ENCODE measurements at places on chromosomes 5 and 9. TPM values are rescaled to one million over a fixed set of nuclear protein-coding genes. Genes with fewer than 3 reads are reported as not detected.

The CLIC3 gene
- polyA plus RNA-seq, result 7.0 TPM

The MRPL41 gene
- polyA plus RNA-seq, result 43.0 TPM

The POU5F2 gene
- 0.20 TPM for polyA plus RNA-seq

The TLR4 gene
- polyA plus RNA-seq, result not detected

The PCAT7 gene
- not detected for polyA plus RNA-seq

The SPINK7 gene
- not detected for polyA plus RNA-seq

The OTP gene
- polyA plus RNA-seq, result not detected

The OSMR gene
- polyA plus RNA-seq, result not detected

The MEGF10 gene
- not detected for polyA plus RNA-seq

The COX7C gene
- polyA plus RNA-seq, result 861 TPM

The LRRC14B gene
- not detected for polyA plus RNA-seq

The RASEF gene
- not detected for polyA plus RNA-seq

The IL13 gene
- polyA plus RNA-seq, result not detected

The LAMC3 gene
- 0.02 TPM for polyA plus RNA-seq

- DNase-seq, result no peak
- H3K27ac ChIP-seq, result no peak overlapping the region
- no peaks in the 10 kb centered on the region for H3K36me3 ChIP-seq
- H3K4me1 ChIP-seq, result no peaks in the 10 kb centered on the region
Observed at GRCh38 chr5:1926071-1926440, 43.3 kb upstream of the IRX4 start.

DNA sequence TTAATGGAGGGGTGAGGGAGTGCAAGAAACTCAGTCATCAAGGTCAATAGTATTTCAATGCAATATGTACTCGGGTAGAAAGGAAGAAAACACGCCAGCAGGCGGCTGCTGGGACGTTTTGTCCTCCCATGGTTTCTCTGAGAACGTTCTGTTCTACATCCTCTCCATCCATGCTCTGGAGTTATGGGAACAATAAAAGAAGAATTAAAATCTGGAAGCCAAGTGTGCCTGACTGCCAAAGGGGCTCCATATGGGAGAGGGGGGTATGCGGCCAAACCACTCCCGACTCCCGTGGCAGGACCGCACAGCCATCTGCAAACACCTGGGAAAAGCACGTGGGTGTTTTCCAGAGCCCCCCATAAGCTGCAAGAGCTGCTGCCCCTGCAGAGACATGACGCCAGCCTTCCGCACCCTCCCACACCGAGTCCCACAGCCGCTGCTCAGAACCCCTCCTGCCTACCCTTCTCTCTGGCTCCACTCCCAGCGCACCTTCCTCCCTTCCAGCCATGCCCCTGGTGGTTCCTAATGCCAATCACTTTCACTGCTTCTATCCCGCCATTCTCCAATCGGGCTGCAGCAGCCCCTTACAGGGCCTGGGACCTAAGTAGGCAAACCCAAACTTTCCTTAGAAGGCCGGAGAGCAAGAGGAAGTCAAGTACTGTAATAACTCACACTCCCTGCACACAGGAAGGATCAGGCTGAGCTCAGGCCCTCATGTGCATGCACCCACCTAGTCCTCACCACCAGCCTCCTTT, 241.6 kb downstream of the SYK start:
- H3K4me3 ChIP-seq, result no peak overlapping the region
- no peak for DNase-seq
- no peak overlapping the region for H3K27ac ChIP-seq
- no peaks in the 10 kb centered on the region for H3K36me3 ChIP-seq
- H3K27me3 ChIP-seq, result peaks cover 38% of the 10 kb centered on the region

DNA sequence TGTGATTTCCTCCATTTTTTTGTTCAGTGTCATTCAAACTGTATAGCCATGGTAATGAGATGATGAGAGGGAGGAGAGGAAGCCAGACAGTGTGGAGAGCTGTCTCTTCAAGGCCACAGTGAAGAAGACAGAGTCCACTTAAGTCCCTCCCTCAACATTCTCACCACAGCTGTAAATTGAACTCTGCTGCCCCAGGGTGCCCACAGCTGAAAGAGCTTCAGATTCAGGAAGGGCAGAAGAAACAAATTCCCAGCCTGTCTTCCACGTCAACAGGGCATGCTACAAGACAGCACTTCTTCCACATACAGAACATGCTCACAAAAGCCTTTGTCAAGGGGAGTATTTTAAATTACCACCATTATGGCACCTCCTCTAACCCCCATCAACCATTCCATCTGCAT, 100.4 kb downstream of the KLHL3 start:
- no peaks in the 10 kb centered on the region for H3K27me3 ChIP-seq
- no peaks in the 10 kb centered on the region for H3K4me1 ChIP-seq
- no peak overlapping the region for H3K27ac ChIP-seq
- DNase-seq, result no peak
- no peak overlapping the region for H3K4me3 ChIP-seq

- H3K4me1 ChIP-seq, result no peaks in the 10 kb centered on the region
- H3K27me3 ChIP-seq, result peaks cover 38% of the 10 kb centered on the region
- H3K36me3 ChIP-seq, result peaks cover 6% of the 10 kb centered on the region
- DNase-seq, result no peak
- H3K27ac ChIP-seq, result no peak overlapping the region
Observed at GRCh38 chr5:11902201-11902619, 2.0 kb downstream of the CTNND2 start.

DNA sequence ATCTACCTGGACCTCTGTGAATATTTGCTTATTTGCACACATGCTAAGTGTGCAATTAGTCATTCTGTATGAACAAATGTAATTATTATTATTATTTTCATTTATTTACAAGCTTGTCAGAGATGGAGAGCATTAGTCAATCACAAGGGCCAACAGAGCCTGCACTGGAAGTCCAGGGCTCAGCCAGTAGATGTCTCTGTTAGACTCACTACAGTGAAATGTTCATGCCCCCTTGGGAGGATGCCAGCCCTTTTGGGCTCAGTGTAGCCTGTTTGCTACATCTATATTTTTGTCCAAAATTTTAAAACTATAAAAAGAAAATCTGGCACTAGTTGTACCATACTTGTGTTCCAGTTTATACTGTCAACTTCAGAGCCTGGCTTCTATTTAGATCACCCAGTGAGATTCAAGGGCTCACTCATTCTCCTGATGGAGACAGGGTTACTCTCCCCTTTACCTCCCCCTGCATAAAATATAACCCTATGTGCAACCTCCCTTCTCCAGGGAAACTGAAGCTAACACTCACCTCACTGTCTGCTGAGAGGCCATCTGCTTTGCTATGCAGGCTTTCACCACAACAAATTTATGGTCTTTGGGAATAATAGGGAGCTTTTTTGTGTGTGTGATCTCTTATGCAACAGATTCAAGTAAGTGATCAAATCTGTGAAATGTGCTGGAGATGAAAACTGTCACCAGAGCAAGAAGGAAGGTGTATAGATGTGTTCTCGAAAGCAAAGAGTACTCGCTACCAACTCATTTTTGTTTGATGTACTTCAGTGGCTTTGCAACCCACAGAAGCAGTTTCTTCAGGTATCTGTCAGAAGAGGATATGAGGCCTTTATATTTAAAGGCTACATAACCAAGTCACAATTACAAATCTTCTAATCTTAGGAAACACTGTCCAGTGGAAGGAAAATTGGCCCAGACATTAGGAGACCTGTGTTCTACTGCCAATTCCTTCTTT, 99.9 kb upstream of the TLE4 start:
- H3K36me3 ChIP-seq, result no peaks in the 10 kb centered on the region
- H3K27ac ChIP-seq, result peak overlapping the region; percentile 27
- DNase-seq, result peak; percentile 21
- peaks cover 38% of the 10 kb centered on the region for H3K4me1 ChIP-seq
- no peaks in the 10 kb centered on the region for H3K27me3 ChIP-seq

GRCh38 chr5:178150977-178151734, 2.5 kb downstream of the NHP2 start:
- no peak overlapping the region for H3K4me3 ChIP-seq
- H3K27ac ChIP-seq, result peak overlapping the region; percentile 86
- no peaks in the 10 kb centered on the region for H3K36me3 ChIP-seq
- peaks cover 39% of the 10 kb centered on the region for H3K4me1 ChIP-seq

- H3K36me3 ChIP-seq, result peaks cover 4% of the 10 kb centered on the region
- H3K4me3 ChIP-seq, result no peak overlapping the region
- no peaks in the 10 kb centered on the region for H3K4me1 ChIP-seq
- no peak for DNase-seq
- no peaks in the 10 kb centered on the region for H3K27me3 ChIP-seq
Observed at GRCh38 chr5:141272906-141273305, 27.7 kb downstream of the PCDHB15 start.

- no peak for DNase-seq
- H3K36me3 ChIP-seq, result peaks cover 49% of the 10 kb centered on the region
- peaks cover 7% of the 10 kb centered on the region for H3K4me1 ChIP-seq
- H3K27ac ChIP-seq, result peak overlapping the region; percentile 52
- no peaks in the 10 kb centered on the region for H3K27me3 ChIP-seq
- no peak overlapping the region for H3K4me3 ChIP-seq
Observed at GRCh38 chr9:130119519-130120298, 52.5 kb upstream of the NCS1 start.

DNA sequence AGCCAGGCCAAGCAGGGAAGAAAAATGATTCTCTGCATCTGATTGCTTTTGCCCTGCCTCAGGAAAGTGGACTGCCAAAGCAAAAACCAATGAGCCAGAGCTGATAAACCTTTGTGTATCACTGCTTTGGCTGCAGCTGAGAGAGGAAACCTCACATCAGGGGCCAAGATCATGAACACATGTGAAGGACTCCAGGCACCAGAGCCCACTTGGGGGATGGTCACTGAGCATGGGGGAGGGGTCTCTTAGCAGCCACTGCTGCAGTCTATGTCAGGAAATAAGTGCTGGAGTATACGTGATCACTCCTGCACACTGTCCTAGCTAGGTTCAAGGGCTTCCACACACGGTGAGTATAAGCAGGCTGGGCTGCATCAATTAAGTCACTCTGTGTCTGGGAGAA, 229.9 kb downstream of the SPOCK1 start:
- no peaks in the 10 kb centered on the region for H3K36me3 ChIP-seq
- no peak overlapping the region for H3K27ac ChIP-seq
- H3K4me1 ChIP-seq, result no peaks in the 10 kb centered on the region
- no peak overlapping the region for H3K4me3 ChIP-seq
- H3K27me3 ChIP-seq, result peaks cover 6% of the 10 kb centered on the region
- no peak for DNase-seq

- H3K27ac ChIP-seq, result no peak overlapping the region
- H3K4me3 ChIP-seq, result no peak overlapping the region
- H3K27me3 ChIP-seq, result peaks cover 20% of the 10 kb centered on the region
Observed at GRCh38 chr5:66660396-66660795, 64.2 kb downstream of the MAST4 start.

DNA sequence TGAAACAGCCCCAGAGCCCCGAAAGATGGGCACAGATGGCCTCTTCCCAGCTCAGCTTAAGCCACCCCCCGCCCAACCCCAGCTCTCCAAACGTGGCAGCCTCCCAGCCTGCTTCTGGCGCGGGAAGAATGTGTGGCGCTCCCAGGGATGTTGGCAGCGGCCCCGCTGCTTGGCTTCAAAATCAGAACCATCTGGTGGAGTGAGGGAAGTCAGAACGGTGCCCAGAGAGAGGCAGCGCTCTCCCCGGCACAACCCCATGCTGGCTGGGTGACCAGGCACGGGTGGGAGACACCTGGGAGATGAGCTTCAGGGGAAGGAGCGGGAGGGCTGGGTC, 72.7 kb upstream of the ORM1 start:
- H3K36me3 ChIP-seq, result no peaks in the 10 kb centered on the region
- peaks cover 9% of the 10 kb centered on the region for H3K27me3 ChIP-seq
- no peak overlapping the region for H3K27ac ChIP-seq
- H3K4me3 ChIP-seq, result no peak overlapping the region

- peak overlapping the region; percentile 85 for H3K27ac ChIP-seq
- H3K36me3 ChIP-seq, result no peaks in the 10 kb centered on the region
- H3K27me3 ChIP-seq, result no peaks in the 10 kb centered on the region
- no peak overlapping the region for H3K4me3 ChIP-seq
- no peak for DNase-seq
Observed at GRCh38 chr5:52743970-52744369, 43.7 kb upstream of the ITGA1 start.

- no peak for DNase-seq
- no peaks in the 10 kb centered on the region for H3K36me3 ChIP-seq
- no peak overlapping the region for H3K27ac ChIP-seq
Observed at GRCh38 chr5:156329171-156329611, 2.2 kb downstream of the SGCD start.

DNA sequence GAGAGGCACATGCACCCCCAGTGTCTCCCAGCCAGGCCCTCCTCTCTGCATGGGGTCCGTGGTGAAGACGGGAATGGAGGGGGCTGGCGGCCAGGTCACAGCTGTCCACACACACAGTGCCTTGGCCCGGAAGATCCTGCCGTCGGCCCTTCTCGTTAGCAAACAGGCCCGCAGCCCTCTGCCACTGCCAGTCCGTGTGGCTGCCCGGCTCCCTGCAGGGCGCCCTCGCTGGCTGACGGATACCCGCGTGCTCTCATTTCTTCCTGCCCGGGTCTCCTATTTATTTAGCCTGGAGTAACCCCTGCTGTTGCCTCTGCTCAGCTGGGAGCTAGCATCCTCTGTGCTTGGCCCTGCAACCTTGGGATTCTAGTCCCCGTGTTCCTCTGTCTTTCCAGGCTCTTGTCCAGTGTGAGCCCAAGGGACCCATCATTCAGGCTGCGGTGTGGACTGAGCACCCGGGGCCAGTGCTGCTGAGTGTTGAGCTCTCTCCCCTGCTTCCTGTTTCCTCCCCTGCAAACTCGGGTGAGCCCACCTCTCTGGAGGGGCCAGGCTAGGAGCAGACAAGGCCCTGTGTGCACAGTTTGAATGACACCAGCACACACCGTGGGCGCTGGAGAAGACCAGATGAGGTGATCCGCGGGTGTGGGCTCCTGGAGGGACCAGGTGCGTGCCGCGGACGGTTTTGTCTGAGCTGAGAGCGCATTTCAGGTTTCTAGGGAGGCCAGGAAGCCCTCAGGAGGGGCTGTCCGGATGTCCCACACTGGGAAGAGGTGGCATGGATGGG, 14.6 kb upstream of the RNU6ATAC start:
- H3K4me1 ChIP-seq, result peaks cover 38% of the 10 kb centered on the region
- H3K27me3 ChIP-seq, result peaks cover 28% of the 10 kb centered on the region
- no peak overlapping the region for H3K4me3 ChIP-seq
- no peak for DNase-seq

DNA sequence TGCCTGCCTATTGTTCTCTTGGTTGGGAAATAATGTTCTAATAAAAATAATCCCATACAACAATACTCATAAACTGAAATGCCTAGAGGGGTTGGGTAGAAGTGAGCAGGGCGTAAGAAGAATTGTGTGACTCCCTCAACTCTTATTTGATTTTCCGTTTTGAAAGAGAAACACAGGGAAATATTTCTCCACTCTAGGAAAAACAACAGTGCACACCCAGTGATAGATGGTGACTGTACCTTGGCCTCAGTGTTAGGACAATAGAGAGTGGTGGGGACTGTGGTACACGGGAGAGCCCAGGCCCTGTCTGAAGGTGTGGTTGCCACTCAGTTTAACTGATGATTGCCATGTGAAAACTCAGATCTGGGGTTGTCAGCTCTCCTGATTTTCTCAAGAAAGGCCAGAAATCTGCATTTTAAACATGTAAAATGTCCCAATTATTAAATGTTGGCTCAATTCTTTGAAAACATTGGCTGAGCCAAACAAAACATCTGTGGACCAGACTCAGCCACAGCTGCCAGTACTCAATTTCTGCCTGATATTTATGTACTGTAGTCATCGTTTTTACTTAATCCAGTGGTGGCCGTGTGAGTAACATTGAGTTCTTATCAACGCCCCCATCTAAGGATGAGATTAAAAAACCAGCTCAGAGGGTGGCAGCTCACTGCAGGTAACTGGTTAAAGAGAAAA, 103.8 kb upstream of the ZNF618 start:
- H3K4me3 ChIP-seq, result no peak overlapping the region
- no peak for DNase-seq
- no peaks in the 10 kb centered on the region for H3K4me1 ChIP-seq
- H3K27me3 ChIP-seq, result peaks cover 5% of the 10 kb centered on the region
- H3K27ac ChIP-seq, result no peak overlapping the region
- no peaks in the 10 kb centered on the region for H3K36me3 ChIP-seq

- no peak overlapping the region for H3K27ac ChIP-seq
- no peak for DNase-seq
- peaks cover 5% of the 10 kb centered on the region for H3K4me1 ChIP-seq
Observed at GRCh38 chr9:121274851-121275250, 6.9 kb downstream of the GSN start.
